ENCODE measurements at places on chromosomes 1 and 21. TPM values are rescaled to one million over a fixed set of nuclear protein-coding genes. Genes with fewer than 3 reads are reported as not detected.

DNA sequence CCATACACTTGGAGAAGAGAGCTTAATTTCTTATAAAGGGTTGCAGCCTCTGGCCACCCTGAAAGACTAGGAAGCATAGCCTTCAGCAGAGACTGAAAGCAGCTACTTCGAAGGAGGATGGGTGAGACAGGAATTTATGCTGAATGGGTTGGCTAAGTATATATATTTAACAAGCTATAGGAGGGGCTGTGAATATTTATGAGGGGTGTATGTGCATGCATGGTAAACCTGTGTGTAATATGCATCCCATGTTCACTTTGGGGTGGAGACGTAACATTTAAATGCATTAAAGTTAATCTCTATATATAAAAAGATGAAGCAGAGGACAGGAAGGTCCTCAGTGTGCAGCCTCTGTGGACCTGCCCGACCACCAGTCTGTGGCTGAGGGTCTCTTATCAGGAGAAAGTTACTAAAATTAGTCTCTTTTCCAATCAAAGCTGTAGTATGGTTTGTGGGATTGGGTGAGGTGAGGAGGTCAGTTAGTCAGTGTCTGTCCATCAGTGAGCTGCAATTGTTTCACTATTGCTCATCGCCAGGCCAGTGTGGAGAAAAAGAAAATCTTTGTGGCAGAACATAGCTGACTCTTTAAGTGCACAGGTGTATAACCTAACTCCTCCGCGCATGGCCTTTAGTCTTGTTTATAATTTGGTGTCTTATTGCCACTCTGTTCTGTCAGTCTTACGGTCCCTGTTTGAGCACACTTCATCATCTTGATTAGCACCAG is 35.4 kb upstream of the DSCAM start:
- DNase-seq: no peak
- no peaks in the 10 kb centered on the region for H3K4me1 ChIP-seq
- H3K4me3 ChIP-seq: no peak overlapping the region
- H3K27me3 ChIP-seq: no peaks in the 10 kb centered on the region
- H3K27ac ChIP-seq: no peak overlapping the region

Gene FAM89A
- 3.0 TPM for total RNA-seq

- no peaks in the 10 kb centered on the region for H3K27me3 ChIP-seq
- H3K27ac ChIP-seq: no peak overlapping the region
- no peaks in the 10 kb centered on the region for H3K36me3 ChIP-seq
- no peaks in the 10 kb centered on the region for H3K4me1 ChIP-seq
- no peak for DNase-seq
- no peak overlapping the region for H3K4me3 ChIP-seq
Observed at GRCh38 chr1:88612773-88613172, 71.3 kb upstream of the PKN2 start.

DNA sequence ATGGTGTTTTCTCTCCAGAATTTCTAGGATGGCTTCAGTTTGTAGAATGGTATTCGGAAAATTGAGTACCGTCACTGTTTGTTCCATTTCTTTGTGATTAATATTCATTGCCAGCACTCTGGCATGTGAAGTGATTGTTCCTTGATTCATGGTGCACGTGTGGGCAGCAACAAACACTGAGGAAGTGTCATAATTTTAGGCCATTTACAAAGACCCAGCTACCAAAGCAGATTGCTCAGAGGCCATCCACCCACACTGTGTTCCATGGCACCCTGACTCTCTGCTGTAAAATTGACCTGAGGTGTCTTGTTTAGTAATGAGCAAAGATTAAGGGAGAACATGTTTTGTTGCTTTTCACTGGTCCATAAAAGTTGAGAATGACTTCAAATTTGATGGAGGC is 250.9 kb upstream of the FMN2 start:
- H3K4me3 ChIP-seq: no peak overlapping the region
- no peak overlapping the region for H3K27ac ChIP-seq
- H3K36me3 ChIP-seq: no peaks in the 10 kb centered on the region
- H3K4me1 ChIP-seq: no peaks in the 10 kb centered on the region

Gene ATP1A4
- total RNA-seq: not detected

- peak; percentile 71 for DNase-seq
- H3K27ac ChIP-seq: peak overlapping the region; percentile 58
- H3K4me3 ChIP-seq: peak overlapping the region; percentile 70
Observed at GRCh38 chr1:9652379-9653209, 1.1 kb downstream of the PIK3CD start.

- H3K36me3 ChIP-seq: no peaks in the 10 kb centered on the region
- DNase-seq: peak; percentile 17
- H3K4me3 ChIP-seq: no peak overlapping the region
- peaks cover 64% of the 10 kb centered on the region for H3K4me1 ChIP-seq
- H3K27me3 ChIP-seq: peaks cover 3% of the 10 kb centered on the region
Observed at GRCh38 chr21:31173881-31174555, 135.7 kb upstream of the KRTAP19-8 start.

DNA sequence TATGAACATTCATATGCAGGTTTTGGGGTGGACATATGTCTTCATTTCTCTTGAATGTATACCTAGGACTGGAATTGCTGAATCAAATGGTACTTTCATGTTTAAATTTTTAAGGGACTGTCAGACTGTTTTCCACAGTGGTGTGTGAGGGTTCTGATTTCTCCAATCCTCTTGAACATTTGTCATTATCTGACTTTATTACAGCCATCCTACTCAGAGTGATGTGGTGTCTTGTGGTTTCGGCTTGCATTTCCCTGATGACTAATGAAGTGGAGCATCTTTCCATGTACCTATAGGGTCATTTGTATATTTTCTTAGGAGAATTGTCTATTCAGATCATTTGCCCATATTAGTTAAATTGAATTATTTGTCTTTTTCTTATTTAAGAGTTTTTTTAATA is 35.4 kb upstream of the ZNF281 start:
- H3K4me3 ChIP-seq: no peak overlapping the region
- no peaks in the 10 kb centered on the region for H3K4me1 ChIP-seq
- no peaks in the 10 kb centered on the region for H3K27me3 ChIP-seq
- no peak for DNase-seq
- no peaks in the 10 kb centered on the region for H3K36me3 ChIP-seq

- H3K27ac ChIP-seq: no peak overlapping the region
- H3K4me1 ChIP-seq: no peaks in the 10 kb centered on the region
- H3K4me3 ChIP-seq: no peak overlapping the region
Observed at GRCh38 chr21:26177187-26177586, 6.6 kb upstream of the APP start.

Gene AMPD1
- total RNA-seq: not detected

DNA sequence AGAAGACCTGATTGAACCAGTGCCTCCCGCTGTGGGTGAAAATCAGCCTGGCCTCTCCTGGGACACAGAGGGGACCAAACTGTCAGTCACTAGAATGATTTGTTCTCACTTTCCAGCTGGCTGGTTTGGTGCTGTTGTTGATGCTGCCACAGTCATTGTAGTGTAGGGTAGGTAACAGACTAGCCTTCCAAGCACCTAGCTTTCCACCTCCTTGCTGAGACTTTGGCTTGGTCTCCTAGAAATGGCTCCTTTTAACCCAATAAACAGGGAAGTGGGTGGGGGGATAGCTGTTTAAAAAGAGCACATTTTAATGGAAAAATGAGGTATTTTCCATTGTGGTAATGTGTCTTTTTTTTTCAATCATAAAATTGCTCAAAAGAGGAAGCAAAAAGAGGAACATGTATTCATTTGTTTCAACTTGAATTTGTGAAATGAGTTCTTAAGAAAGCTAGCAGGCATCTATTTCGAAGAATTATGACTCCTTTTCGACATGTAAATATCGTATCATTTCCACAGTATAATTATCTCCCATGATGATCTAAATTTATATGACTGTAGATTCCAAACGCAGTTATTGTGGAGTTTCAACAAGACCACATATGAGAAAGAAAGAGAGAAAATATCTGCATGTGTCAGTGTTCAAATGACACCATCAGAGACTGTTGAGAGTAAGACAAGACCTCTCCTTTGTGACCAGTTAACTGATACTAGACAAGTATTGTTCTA is 190.1 kb downstream of the HLX start:
- no peaks in the 10 kb centered on the region for H3K4me1 ChIP-seq
- no peaks in the 10 kb centered on the region for H3K36me3 ChIP-seq
- no peak for DNase-seq
- no peak overlapping the region for H3K4me3 ChIP-seq
- no peak overlapping the region for H3K27ac ChIP-seq

DNA sequence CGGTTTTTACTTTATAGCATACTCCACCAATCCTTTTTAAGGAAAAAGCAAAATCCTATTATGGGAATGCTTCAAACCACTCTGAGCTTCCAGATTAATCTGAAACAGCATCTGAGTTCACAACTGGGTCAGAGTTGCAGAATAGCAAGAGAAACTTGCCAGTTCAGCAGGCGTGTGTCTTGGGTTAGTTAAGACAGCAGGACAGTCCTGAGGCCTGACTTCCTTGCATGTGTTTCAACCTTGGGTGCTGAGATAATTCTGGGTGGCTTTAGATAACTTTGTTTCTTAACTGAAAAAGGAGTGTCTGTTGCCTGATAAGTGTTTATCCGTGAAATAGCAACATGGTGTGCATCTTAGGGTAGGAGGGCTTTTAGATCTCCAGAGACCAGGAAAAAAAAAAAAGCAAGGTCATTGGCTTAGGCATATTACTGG is 169.2 kb downstream of the DHRS3 start:
- H3K27me3 ChIP-seq: no peaks in the 10 kb centered on the region
- H3K36me3 ChIP-seq: peaks cover 4% of the 10 kb centered on the region
- H3K4me1 ChIP-seq: peaks cover 54% of the 10 kb centered on the region
- DNase-seq: no peak

- H3K27me3 ChIP-seq: no peaks in the 10 kb centered on the region
- DNase-seq: no peak
- H3K4me3 ChIP-seq: no peak overlapping the region
- no peaks in the 10 kb centered on the region for H3K4me1 ChIP-seq
Observed at GRCh38 chr1:106925750-106926149, 130.7 kb upstream of the PRMT6 start.

DNA sequence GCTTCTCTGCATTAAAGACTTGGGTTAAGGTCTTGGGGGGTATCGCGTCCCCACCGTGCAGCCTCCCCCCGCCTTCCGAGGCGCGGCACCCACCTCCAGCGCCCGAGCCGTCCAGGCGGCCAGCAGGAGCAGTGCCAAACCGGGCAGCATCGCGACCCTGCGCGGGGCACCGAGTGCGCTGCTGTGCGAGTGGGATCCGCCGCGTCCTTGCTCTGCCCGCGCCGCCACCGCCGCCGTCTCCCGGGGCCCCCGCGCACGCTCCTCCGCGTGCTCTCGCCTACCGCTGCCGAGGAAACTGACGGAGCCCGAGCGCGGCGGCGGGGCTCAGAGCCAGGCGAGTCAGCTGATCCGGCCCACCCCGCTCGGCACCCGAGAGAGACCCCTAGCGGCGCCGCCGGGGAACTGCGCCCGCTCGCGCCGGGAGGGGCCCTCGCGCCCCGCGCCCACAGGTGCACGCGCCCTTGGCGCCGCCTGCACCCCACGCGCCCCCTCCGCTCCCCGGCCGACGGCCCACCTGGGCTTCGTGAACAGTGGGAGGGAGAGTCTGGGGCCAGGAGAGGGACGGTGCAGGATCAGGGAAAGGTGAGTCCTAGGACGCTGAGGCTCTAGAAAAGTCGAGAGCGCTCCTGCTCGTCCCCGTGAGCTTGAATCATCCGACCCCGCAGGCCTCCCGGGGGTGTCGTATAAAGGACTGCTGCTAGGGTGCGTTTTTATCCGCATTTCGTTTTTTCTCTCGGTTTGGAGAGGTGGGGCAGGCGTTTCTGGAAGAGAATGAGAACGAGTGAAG is at the start of gene APP:
Gene APP, minus strand, starts transcription at position 300 of the 787 bp plus-strand sequence. Its CDS starts 150 bp downstream, at position 150.
- peak; percentile 82 for DNase-seq
- peak within 1 kb of the TSS; percentile 89 for H3K4me3 ChIP-seq
- no peaks in the 10 kb centered on the region for H3K27me3 ChIP-seq
- H3K27ac ChIP-seq: no peak within 1 kb of the TSS
- H3K4me1 ChIP-seq: no peaks in the 10 kb centered on the region

- no peak overlapping the region for H3K4me3 ChIP-seq
- peaks cover 2% of the 10 kb centered on the region for H3K4me1 ChIP-seq
- DNase-seq: peak; percentile 59
- H3K27me3 ChIP-seq: no peaks in the 10 kb centered on the region
- no peak overlapping the region for H3K27ac ChIP-seq
Observed at GRCh38 chr1:151443846-151444782, 15.2 kb downstream of the POGZ start.

Data from T-cell (primary cell).